ENCODE measurements at places on chromosomes 2 and 18.

- DNase-seq, result no peak
Measured at GRCh38 chr2:194705398-194705797, 951.6 kb upstream of the SLC39A10 start.

- no peak for DNase-seq
Measured at GRCh38 chr18:33803636-33804035, 225.6 kb downstream of the ASXL3 start.

GRCh38 chr18:40404284-40404683 lies 1550.8 kb upstream of the PIK3C3 start:
- DNase-seq, result no peak

DNA sequence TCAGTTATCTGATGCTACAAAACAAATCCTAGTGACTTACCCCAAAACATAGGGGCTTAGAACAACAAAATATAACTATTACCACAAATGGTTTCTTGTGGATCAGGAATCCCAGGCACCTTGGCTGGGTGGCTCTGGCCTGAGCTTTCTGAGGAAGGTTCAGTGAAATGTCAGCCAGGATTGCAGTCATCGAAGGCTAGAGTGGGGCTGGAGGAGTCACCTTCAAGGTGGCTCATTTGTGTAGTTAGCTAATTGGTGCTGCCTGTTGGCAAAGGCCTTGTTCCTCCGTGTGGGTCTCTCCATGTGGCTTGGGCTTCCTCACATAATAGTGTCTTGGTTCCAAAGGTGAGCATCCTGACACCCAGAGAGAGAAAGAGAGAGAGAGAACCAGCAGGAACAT lies 57.4 kb downstream of the COPS8 start:
- no peak for DNase-seq

GRCh38 chr2:3476985-3477327 lies 42.4 kb downstream of the ADI1 start:
- no peak for DNase-seq

GRCh38 chr2:166417669-166418068 lies 41.9 kb upstream of the SCN9A start:
- peak; percentile 50 for DNase-seq

DNA sequence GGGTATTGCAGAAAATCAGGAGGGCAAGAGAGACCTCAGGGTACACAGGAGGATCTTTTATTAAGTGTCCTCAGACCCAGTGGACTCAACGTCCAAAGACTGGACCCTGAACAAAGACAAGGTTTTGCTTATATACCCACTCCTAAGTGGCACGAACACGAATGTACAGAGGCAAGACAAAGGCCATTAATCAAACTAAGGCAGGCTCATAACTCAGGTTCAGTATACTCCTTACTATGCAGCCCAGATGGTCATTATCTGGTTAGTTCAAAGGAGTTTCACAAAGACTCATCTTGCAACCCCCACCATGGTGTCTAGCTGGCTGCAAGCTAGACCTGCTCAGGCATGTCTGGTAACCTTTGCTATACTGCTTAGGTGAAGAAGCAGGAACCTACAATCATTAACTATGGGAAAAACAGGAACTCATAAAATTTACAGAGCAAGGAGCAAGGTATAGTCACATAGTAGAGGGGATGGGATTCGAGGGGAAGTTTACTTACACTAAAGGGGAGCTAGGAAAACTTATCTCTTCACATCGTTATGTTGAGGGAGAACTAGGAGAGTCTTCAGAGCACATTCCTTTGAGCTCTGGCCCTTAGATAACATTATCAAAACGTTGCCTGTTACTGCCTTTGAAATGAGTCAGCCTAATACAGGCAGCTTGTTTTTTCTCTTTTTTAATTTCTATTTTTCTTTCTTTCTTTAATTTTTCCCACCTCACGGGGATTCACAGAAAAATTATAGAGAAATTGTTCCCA lies 33.9 kb downstream of the SLC4A3 start:
- no peak for DNase-seq

GRCh38 chr18:49917742-49918141 lies 104.4 kb upstream of the ACAA2 start:
- no peak for DNase-seq

GRCh38 chr2:161729-162128 lies 102.1 kb downstream of the SH3YL1 start:
- no peak for DNase-seq

DNA sequence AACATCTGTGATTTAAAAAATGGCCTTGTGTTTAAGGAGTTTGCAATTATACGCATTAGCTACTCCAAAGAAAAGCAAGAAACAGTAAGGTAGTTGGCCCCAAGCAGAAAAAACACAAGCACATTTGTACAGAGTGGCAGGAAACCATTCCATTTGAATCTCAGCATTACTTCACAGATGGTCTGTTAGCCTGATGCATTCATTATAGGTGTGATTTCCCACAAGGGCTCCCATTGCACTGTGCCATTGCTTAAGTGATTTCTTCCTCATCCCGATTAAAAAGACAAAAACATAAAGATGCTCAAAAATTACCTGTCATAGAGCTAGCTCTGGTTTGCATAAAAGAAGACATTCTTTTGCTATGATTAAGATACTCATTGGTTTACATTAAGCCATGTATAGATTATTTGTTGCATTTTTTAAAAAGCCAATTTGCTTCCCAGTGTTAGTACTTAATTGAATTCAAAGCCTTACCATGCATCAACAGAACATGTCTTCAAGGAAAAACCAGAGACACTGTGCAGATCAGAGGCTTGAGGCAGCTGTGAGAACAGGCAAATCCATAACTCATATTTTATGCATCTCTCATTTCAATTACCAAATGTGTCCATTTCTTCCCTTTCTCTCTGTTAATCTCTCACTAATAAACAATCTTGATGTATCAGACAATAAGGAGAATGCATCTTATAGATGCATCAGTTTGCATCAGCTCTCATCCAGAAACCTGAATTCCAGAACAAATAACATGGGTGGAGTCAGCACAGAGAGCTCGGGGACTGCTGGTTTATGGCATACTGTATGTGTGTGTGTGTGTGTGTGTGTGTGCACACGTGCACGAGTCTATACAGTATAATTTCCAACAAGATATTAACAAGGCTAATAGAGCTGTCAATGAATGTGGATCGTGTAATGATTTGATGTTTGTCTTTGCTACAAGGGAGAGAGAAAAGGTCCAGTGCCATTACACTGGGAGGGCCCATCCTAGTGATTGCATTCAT lies 558.6 kb upstream of the HS6ST1 start:
- DNase-seq, result no peak

- DNase-seq, result no peak
Measured at GRCh38 chr2:86704459-86704971, 15.6 kb upstream of the RMND5A start.

DNA sequence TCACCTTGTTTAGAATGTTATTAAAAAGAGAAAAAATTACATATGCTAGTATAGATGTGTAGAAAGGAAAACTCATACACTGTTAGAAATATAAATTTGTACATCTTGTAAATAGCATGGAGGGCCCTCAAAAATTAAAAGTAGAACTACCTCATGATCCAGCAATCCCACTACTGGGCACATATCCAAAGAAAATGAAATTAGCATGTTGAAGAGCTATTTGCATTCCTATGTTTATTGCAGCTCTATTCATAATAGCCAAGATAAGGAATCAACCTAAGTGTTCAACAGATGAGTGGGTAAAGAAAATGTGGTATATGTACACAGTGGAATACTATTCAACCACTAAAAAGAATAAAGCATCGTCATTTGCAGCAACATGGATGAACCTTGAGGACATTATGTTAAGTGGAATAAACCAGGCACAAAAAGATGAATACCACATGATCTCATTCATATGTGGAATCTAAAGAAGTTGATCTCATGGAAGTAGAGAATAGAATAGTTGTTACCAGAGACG lies 251.5 kb upstream of the THUMPD2 start:
- no peak for DNase-seq

GRCh38 chr2:173160618-173161017 lies 85.0 kb downstream of the MAP3K20 start:
- no peak for DNase-seq

- peak; percentile 97 for DNase-seq
Measured at GRCh38 chr2:127086990-127087790, 19.8 kb downstream of the BIN1 start.

GRCh38 chr2:230910546-230911177 lies 14.4 kb downstream of the GPR55 start:
- DNase-seq, result peak; percentile 48

DNA sequence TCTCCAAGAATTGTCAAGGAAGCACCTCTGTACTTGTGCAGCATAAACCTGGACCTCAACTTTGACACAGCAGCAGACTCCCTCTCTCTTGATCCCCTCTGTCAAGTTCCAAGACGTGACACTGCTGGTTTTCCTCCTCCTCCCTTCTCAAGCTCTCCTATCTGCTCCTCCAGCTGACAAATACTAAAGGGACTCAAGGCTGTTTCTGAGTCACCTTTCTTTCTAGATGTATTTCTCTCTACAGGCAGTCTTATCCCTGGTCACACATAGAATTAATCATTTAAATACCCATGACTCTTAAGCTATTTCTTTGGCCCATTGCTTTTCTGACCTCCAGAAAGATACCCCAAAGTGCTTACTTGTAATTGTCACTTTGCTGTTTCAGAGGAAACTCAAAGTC lies 53.5 kb downstream of the SEPTIN10 start:
- DNase-seq, result peak; percentile 14

- no peak for DNase-seq
Measured at GRCh38 chr18:74183130-74183529, 34.8 kb downstream of the TIMM21 start.

GRCh38 chr2:42979416-42979869 lies 187.1 kb upstream of the HAAO start:
- no peak for DNase-seq

GRCh38 chr2:121081701-121082100 lies 203.3 kb downstream of the TFCP2L1 start:
- no peak for DNase-seq

GRCh38 chr2:96537066-96537733 lies 648 bp downstream of the ARID5A start:
- peak; percentile 97 for DNase-seq

- no peak for DNase-seq
Measured at GRCh38 chr18:54205959-54206358, 18.5 kb downstream of the MBD2 start.

DNA sequence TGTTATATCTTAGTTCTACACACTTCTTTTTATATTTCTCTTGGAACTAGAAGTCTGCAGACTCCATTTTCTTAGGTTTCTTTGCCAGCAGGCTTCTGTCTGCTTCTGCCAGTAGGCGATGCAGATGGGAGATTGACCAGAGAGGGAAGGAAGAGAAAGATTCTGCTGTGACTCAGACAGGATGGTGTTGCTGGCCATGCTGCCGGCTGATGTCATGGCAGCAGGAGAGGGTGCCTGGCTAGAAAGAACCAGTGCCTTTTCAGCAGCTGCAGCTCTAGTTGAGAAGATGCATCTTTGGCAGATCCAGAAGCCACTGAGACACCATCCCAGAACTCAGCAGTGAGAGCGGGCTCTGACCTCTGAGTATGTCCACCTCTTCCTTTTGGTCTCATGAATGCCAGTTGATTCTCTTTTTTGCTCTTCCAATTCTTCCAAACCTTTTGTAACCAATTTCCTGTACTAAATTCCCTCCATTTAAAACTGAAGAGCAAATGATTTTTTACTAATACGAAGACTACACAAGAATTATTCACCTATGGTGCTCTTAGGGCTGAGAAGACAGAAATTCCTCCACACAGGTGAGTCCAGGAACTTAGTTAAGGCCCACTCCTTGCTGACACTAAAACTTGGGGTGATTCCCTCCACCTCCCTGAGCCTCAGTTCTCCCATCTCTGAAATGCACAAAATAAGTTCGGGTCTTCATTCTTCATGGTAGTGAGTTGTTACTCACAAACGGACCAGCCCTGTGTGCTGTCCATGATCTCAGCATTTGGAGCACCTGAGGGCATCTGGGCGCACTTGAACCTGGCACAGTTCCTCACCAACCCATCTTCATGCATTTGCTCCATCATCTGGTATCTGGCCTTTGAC lies 200.7 kb downstream of the MYCN start:
- no peak for DNase-seq

- no peak for DNase-seq
Measured at GRCh38 chr2:171316220-171316619, 117.6 kb downstream of the METTL8 start.

- no peak for DNase-seq
Measured at GRCh38 chr2:101816598-101816997, 119.1 kb downstream of the MAP4K4 start.

DNA sequence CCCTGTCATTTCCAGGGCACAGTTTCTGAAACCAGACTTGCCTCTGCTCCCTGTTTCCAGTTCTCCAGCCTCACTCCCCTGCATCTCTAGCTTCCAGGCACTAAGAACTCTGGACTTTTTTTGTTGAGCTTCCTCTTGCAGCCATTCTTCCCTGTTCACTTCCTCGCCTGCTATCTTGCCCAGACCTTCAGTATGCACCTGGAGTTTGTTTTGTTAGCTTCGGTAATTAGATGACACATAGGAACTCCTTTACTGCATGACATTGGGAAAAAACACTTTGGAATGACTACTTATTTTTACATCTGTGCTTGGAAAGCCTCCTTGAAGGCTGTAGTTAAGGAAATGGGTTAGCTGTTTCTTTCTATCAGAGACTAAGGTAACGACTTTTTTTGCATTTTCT lies 35.2 kb downstream of the OTOF start:
- no peak for DNase-seq

- no peak for DNase-seq
Measured at GRCh38 chr2:62150597-62151305, 45.2 kb upstream of the B3GNT2 start.

DNA sequence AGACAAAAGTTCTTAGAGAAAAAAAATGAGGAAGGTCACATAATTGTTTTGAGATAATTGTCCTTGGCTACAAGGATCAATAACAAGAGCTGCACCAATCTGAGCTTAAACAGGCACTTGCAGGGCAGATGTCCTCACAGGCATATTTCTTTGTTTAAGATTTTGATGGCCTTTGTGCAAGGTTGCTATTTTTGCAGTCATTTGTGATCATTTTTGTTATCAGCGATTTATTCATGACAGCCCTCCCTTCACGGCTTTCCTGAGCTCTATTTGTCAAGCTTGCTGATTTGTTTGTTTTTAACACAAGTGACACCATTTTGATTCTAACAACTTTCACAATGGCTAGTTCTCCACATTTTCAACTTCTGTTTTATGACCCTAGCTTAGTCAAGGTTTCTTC lies 418.6 kb upstream of the REG3G start:
- no peak for DNase-seq

DNA sequence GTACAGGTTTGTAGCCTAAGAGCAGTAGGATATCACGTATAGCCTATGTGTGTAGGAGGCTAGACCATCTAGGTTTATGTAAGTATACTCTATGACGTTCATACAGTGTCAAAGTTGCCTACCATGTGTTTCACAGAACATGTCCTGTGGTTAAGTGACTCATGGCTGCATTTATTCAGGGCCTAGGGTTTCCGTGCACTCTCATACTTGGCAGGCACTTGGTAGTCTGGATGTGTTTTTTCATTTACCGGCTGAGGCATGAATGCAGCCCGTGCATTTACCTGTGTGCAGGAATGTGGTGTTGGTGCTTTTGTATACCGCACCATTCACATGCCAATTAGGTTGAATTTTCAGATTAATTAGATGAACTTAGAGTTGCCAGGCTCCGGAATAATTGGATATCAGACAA lies 43.4 kb downstream of the MYL12B start:
- peak; percentile 77 for DNase-seq

Measured in NB4 (cell line).